ENCODE measurements at places on chromosomes 2 and 18.

GRCh38 chr18:38563396-38563980, 997.9 kb upstream of the CELF4 start:
- no peak for DNase-seq

DNA sequence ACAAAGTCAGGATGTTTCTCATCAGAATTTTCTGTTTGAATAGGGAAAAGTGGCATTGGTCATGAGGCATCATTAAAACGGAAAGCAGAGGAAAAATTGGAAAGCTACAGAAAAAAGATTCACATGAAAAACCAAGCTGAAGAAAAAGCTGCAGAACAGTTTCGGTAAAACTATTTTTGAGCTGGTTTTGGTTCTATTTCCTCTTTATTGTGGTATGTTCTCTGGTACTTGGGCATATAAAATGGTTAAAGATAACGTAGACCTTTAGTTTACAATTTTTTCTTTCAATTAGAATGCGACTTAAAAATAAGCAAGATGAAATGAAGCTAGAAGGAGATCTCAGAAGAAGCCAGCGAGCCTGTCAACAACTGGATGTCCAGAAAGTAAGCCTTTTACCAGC, 7.6 kb downstream of the GPATCH11 start:
- DNase-seq, result no peak

- no peak for DNase-seq
Measured at GRCh38 chr18:7370375-7370774, 139.5 kb downstream of the LRRC30 start.

GRCh38 chr2:234293973-234294372, 202.9 kb downstream of the ARL4C start:
- peak; percentile 33 for DNase-seq

DNA sequence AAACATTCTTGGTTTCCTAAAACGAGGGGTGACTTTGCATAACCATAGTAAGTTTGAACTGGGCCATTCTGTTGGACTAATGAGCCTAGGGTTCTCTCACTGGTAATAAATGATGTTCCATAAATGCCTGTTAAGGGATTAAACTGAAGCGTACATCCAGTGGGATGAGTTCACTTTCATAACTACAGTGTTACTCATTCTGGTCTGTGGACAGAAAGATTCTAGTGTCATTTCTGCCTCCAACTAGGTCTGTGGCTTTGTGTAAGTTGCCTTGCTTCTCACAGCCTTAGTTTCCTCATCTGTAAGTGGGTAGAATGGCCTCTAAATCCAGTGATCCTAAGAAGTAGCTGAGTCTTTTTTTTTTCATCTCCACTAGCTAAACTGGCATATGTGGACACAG, 1860.6 kb upstream of the PIK3C3 start:
- DNase-seq, result no peak

DNA sequence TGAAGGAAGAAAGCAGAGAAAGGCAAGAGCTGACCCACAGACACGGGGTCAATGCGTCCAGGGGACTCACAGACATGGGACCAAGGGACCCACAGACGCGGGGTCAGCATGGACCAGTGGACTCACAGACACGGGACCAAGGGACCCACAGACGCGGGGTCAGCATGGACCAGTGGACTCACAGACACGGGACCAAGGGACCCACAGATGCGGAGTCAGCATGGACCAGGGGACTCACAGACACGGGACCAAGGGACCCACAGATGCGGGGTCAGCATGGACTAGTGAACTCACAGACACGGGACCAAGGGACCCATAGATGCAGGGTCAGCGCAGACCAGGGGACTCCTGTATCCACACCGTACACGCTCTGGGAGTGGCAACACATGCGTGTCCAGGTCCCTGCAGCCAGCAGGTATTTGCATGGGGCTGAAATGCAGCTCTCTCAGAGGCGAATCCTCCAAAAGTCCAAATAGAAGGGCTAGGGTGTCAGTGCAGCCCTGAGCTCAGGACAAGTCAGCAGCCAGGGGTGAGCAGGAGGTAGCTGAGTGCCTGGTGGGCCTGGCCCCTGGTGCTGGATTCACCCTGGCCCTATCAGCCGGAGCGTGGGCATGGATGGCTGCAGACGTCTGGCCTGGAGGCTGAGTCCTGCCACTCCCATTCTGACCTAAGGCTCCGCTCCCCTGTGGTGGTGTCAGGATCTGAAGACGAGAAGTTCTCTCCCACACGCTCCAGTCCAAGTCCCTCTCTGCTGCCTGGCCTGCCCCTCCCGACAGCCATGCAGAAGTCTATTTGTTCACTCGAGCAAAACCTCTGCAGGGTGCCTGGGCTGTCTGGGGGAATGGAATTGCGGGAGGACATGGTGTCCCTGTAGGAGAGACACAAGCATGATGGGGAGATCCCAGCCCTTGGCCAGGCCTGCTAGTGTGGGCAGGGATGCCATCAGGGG, 28.5 kb downstream of the TMEM18 start:
- no peak for DNase-seq

GRCh38 chr2:158997037-158997790, 28.8 kb downstream of the TANC1 start:
- no peak for DNase-seq

DNA sequence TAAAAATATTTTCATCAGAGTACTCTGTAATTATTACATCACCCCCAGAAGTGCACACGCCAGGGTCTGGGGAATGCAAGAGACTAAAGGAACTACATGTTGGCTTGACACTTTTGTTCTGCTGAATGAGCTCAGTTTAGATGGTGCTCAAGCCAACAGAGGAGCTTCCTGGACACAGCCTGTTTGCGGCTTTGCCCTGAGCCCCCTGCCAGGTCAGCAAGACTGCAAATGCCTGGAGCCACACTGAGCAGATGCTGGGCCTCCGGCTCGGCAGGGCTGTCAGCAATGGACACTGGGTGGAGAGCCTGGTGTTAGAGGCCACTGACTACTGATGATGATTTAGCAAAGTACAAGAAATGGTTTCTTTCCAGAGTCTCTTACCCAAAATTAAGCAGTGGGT, 31.9 kb downstream of the PTPN18 start:
- DNase-seq, result no peak

GRCh38 chr2:127464470-127465257, 46.4 kb downstream of the PROC start:
- DNase-seq, result no peak

DNA sequence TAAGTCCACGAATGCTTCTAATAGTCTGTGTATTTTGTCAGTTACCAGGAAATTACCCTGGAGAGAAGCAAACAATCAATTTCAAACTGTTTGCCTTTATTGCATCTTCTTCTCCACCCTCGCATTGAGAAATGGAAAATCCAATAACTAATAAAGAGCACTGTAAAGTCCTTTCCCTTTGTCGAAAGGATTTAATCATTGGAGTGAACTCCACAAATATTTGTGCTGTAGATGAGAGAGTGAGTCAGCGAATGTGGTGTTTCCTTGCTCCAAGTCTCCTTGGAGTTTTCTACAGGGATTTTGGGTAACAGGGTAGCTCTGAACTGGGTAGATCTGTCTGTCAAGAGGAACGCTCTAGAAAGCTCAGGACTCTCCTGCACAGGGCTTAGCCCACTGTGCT, 240.2 kb downstream of the KCNS3 start:
- no peak for DNase-seq

DNA sequence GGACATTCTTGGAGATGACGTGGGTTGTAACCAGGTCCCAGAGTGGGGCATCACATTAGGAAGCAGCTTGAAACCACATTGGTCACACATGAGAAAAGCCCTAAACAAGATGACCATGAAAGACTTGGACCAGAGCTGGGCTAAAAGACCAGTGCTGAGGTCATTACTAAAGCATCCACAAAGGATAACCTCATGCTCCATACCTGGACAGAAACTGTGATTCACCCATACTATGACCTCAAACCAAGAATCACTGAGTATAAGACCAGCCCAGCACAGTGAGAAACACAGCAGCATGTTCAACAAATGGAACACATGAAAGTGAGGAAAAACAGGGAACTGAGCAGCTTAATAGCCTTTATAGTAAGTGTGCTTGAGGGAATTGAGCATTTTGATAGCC, 635.5 kb upstream of the NETO1 start:
- DNase-seq, result no peak

DNA sequence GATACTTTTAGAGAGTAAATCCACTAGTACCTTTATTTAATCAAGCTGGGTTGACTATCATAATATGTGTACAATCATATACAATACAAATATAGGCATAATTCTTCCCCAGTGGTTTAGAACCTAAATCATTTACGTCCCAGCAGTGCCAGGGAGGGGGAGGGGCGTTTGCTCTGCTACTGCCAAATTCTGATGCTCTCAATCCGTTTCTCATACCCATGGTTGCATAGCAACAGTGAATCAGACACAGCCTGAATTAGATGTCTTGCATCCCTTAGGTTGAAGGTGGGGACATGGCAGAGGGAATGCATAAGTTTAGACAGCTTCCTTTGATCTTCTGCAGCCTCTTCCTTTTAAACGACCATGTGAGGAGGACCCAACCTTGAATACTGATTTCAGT, 135.4 kb downstream of the ABCA12 start:
- peak; percentile 1 for DNase-seq

- no peak for DNase-seq
Measured at GRCh38 chr2:181126311-181126868, 146.0 kb downstream of the UBE2E3 start.

GRCh38 chr2:112623913-112624777, 21.6 kb upstream of the SLC20A1 start:
- no peak for DNase-seq

GRCh38 chr2:228105526-228106250, 75.8 kb downstream of the SPHKAP start:
- DNase-seq, result no peak

GRCh38 chr2:60556175-60556574, 2.7 kb upstream of the BCL11A start:
- no peak for DNase-seq

DNA sequence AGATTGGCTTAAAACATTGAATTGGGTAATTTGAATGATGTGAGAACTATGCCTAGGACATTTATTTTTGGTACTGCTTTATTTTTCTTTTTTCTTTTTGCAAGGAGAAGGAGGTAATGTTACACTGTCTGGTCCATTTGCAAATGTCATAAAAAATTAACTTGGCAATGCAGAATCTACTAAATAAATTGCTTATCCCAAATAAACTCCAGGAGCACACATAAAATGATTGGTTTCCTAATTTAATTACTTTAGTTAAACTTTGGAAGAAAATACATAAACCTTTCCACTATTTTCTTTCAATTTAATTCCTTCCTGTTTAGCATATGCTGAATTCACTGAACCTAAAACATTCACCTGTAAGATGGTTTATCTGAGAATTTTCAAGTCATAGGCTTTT, 238.4 kb upstream of the ETAA1 start:
- DNase-seq, result no peak

DNA sequence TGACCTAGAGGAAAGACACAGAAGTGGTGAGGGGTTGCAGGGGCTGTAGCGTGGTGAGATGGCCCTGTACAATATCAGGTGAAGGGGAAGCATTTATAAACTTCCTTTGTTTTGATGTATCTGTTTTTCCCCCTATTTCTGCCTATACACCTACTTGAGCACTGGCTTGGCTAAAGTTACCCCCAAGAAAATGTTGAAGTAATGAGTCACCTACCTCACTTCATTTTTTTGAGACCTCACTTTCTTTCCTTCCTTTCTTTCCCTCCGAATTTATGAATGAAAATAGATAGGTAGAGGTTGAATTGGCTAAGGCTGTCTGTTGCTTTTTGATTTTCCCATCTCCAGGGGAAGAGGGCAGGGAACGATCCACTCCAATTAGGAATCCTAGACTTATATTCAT, 231.1 kb upstream of the EPAS1 start:
- no peak for DNase-seq

GRCh38 chr2:6301426-6301825, 564.3 kb downstream of the CMPK2 start:
- no peak for DNase-seq

DNA sequence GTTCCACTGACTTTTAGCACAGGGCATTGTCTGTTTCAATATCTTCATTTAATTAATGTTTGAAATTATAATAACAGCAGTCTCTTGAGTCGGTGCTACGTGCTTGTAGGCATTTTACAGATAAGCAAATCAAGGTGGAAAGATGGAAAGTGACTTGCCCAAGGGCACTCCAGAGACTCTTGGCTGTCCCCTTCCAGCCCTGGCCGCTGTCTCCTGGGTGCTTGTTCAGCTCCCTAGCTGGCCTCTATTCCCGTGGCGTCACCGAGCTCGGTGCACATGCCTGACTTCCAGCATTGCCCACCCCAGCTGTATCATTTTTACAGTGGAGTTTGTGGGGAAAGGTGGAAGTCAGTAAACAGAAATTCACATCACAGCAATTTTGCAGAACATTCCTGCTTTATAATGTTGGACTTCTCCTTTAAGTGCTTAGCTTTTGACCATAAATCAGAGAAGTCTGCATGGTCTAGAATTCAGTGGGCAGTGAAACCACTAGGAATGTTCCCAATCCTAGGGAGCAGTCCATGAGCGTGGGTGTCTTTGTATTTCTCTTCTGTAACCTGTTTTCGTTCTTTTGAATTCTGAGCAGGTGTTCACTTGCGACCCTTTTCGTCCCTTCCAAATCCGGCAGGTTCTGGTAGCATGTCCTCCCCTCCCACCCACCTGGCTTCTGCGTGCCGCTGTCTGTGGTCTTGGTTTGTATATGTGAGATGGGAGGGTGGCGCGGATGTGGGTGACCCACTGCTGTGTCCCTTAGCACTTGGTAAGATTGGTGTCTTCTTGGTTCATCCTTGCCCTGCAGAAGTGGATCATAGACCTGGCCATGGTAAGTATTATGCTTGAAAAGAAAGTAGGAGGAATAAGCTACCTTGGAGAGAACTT, 8.4 kb downstream of the SLC66A3 start:
- DNase-seq, result no peak

- DNase-seq, result no peak
Measured at GRCh38 chr2:64454386-64455332, 697 bp downstream of the LGALSL start.

- DNase-seq, result no peak
Measured at GRCh38 chr2:39625193-39625926, 40.4 kb upstream of the TMEM178A start.

All from NT2/D1 (cell line).